ENCODE measurements at places on chromosomes 16 and 17.

DNA sequence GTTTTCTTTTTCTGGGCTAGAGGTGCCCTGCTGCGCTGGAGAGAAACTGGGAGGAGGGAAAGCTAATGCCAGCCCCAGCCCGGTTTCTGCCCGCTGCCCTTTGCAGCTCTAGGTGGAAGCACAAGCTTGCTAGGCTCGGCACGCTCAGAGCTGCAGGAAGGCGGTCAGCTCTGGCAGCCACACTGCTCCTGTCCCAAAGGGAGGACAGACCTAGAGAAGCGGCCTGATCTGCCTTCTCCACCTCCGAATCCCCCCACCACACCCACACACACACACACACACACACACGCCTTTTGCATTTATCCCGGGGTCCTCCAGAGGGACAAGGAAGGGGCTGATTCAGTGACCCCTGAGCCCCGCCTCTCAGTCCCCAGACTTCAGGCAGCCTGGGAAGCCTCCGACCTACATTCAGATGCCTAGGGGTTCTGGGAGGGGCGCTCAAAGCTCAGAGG lies 418.1 kb downstream of the SOX9 start:
- no peak for DNase-seq

DNA sequence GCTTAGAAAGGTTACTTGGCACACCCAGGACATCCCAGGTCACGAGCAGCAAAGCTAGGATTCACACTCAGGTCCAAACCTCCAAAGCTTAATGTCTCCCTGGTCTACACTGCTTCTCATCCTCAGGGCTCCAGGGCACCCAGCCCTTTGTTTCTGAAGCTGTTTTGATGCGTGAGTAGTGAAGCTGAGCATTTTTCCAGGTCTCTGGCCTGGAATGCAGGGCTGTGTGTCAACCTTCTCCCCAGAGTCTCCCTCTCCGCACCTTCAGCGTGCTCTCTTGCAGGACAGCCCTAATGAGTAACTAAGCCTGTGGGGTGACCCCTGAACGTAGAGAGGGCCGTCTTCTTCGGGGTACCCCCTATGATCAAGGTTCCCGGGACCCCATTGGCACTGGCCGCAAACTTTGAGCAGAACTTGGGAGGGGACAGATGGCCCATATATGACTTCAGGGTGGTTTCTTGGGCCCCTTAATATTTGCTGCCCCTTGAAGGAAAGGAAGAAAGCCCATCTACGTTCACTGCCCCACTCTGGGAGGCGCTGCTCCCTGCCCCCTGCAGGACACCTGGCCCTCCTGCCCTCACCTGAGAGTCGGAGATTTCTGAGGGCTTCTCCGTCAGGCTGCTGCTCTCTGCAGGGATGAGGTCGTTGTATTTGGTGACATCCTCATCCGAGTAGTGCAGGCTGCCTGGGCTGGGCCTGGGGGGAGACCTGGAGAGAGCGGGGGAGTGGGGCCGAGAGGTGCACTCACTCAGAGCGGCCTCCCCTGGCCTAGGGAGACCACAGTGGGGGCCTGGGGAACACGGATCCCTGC lies 36.4 kb upstream of the CDC42EP4 start:
- DNase-seq = no peak

DNA sequence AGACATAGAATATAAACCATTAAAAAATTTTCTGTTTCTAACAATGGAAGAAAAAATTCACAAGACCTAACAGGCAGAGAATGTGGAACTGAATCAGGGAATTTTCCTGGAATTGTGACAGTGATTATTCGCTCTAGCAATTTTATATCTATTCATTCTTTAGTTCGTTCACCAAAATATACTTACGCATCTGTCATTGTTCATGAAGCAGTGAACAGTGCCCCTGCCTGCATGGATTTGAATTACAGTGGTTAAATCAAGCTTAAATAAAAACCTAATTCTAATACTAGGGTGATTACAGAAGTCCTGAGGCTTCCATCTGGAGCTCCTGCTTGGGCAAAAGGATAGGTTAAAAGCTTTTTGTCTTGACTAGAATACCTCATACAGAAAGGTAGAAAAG lies 48.6 kb downstream of the ABCA8 start:
- no peak for DNase-seq

DNA sequence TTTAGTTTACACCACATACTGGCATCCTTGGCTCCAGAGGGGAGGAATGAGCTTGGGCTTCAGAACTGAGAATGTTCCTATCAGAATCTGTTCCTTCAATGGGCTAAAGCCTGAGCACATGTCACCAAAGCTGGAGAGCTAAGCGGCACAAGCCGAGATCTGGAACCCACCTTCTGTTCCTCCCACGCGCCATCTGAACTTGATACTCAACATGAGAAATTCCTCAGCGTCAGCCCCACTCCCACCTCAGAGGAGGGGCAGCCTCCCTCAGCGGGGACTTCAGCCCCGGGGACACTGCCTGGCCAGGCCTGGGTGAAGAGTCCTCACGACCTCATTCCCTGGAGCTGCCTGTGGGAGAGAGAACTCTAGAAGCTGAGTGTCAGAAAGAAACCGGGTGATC lies 22.8 kb upstream of the SLC47A1 start:
- no peak for DNase-seq

DNA sequence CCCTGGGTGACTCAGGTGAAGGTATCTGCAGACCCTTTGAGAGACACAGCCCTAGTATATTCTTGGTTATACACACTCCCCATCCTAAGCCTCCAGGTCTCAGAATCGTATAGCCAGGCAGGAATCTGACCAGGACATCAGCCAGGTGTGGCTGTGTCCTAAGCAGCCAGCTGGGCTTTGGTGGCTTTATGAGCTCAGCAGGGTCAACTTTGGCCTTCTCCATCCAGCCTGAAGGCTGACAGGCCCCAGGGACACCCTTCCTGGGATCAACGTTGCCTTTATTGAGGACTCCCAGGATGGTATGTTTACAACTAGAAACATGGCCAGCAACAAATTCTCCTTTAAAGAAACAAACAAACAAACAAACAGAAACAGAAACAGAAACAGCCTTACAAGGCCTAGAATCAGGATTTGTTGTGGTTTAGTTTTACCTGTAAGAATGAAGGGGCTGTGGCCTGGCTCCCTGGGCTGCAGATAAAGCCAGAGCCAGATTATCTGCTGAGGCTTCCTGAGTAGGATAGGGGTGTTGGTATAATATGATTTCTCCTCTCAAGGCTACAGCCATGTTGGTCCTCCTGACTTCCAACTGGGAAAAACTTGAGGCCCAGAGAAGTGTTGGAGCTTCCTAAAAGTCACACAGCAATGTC lies 8.5 kb downstream of the KIF19 start:
- no peak for DNase-seq

DNA sequence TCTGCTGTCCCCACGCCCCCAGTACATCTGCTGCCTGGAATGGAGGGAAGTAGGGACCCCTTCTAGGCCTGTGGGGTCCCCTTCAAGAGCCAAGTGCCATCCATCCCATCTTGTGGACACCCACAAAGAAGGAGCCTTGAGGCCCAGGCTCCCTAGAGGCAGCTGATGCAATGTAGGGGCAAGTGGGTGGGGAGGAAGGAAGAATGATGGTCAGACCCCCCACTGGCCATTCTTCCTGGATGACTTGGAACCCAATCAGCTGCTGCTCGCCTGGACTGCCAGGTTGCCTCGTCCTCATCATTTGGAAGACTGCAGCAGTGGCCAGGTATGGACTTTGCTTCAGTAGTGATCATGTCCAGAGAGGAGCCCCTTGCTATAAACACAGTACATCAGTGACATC lies 48.9 kb downstream of the SMPD3 start:
- no peak for DNase-seq

GRCh38 chr17:29914819-29915537 lies 15.1 kb downstream of the SSH2 start:
- no peak for DNase-seq

Measured in AG08395 (cell line).